ENCODE measurements at places on chromosomes 4 and X.

- DNase-seq, result no peak
These were observed 74.0 kb upstream of the BCOR start for GRCh38 chrX:40171513-40172400.

DNA sequence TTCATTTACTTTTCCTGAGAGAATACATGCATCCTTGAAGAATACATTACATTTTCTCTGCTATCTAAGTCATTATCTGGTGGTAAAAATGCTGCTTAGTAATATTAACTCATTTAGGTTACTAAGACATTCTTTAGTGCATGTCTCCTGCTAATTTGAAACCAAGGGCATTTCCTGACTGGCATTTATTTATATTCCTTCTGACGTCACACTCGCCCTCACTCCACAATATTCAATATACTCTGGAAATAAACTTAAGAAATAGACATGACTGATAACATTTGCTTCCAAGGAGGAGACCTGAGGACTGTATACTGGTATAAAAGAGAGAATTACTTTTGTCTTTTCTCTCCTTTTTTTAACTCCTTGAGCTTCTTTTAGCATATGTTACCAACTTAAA lies 619.5 kb upstream of the SMIM31 start:
- DNase-seq, result no peak

- no peak for DNase-seq
These were observed 76.9 kb downstream of the CLDN34 start for GRCh38 chrX:10044021-10044420.

DNA sequence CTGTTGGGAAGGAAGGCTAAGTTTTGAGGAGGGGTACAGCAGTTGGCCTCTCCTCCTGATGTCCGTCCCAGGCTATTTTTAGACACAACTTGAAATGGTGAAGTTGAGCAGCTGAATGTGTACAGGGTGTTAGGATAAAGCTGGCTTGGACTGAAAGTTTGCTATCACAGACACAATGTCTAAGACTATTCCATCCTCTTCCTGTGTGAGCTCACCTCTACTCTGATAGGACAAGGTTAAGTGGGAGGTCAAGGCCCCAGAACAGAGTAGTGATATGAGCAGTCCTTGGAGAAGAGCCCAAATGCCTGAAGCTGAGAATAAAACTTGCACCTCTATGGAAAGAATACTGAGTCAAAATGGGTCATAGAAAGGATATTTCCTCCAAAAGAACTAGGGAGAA lies 4.1 kb downstream of the ATP1B4 start:
- DNase-seq, result no peak

DNA sequence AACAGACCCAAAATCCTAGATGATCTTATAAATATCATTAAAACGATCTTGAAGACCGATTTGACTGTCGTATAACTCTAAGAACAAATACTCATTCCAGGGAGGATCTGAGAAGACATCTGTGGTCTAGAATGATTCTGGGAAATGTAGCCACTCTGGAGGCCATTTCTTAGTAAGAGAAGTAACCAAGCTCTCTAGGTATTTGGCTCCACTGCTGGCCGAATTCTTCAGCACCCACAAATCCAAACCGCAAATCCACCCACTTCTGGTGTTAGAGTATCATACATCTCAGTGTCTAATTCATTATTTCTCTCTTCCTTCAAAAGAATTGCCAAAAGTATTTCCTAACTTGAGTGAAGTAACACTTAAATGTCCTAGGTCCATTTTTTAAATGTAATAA lies 23.9 kb downstream of the KLHL5 start:
- DNase-seq, result no peak

- no peak for DNase-seq
These were observed 133.5 kb downstream of the FAM47B start for GRCh38 chrX:35076061-35076460.

DNA sequence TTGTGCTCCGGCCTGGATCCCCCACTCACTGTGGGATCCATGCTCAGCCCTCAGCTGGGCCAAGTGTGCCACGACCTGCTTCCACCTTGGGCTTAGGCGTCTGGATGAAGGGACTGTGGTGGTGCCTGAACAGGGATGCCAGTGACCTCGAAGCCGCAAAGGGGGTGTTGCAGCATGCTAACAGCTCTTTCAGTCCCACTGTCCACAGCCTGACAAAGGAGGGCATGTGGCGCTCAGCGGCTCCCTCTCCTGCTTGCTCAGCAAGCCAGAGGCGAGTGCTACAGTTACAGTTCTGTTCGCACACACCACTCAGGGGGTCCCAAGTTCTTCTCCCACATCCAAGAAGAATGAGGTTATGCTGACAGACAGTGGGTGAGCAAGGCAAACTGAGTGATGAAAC lies 5.2 kb upstream of the IGBP1 start:
- no peak for DNase-seq

DNA sequence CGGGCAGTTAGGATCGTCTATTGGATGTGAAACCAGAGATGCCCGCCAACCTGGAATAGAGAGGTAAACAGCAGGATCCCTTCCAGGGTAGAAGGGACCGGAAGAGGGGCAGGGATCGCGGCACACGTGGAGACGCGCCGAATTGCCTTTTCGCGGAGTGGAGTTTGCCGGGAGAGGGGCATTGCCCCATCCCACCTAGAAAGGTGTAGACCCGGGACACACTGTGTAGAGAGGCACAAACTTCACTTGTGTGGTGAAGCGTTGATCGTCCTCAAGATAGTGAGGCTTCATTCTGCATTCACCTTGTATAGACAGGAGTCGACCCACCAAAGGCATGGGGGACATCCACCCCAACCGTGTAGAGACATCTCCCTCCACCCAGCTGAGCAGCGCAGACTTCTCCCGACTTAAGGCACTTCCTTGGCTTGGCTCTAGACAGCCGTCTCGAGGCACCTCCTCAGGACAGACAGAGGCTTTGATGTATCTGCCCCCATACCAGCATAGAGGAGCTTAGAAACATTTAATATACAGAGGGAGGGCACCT lies 410 bp downstream of the GNL3L start:
- no peak for DNase-seq

DNA sequence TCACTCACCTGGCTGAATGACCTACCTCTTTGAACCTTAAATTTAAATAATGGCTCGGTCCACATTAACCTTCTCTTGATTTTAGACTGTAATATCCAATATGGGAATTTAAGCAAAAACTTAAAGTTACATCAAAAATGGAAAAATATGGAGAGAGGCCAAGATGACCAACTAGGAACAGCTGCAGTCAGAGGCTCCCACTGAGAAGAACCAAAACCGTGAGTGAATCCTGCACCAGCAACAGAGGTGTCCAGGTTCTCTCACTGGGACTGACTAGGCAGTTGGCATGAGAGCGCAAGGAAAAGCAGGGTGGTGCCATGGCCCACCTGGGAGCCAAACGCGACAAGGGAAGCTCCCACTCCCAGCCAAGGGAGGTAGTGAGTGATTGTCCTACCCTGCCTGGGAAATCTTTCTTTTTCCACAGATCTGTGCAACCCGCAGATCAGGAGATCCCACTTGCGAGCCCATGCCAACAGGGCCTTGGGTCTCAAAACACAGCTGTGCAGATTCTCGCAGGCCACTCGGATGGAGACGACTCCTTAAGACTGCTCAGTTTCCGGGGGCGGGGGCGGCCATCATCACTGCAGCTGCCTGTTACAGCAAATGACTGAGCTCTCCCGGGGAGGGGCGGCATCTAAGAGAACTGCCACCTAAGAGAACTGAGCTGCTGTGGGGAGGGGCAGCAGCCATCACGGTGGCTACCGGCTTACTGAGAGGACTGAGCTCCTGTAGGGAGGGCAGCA lies 343.4 kb downstream of the DMD start:
- no peak for DNase-seq

DNA sequence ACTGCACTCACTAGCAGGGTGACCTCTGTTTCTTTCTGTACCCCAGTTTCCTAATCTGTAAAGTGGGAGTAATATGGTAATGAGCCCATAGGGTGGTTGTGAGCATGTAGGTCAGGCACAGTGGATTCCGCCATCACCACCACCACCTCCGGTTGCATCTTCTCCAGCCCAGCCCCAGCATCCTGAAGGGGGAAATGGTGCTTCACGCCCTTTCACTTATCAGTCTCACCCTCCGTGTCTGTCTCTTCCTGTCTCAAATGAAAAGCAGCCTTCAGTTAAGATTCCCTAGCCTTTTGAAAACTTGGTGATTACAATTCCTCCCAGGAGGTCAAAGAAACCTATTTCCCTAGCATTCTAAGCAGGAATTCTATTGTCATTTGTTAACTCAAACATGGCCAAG lies 16.9 kb upstream of the XPNPEP2 start:
- DNase-seq, result no peak

- no peak for DNase-seq
These were observed 499.1 kb downstream of the FSTL5 start for GRCh38 chr4:161664740-161665139.

DNA sequence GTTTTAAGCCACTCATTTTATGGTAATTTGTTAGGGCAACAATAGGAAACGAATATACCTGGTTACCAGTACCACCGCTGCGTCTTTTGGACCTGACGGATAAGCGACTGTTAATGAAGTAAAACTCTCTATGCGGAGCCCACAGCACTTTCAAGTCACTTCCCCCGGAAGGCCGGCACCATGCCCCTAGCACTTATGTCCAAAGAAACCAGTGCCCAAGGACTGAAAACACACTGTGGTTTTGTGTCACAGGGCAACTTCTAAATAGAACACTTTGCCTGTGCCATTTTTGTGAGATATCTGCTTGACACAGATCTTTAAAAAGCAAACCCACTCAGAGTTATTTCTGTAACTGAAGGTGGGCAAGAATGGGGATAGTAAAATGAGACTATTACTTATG lies 22.7 kb downstream of the SH3KBP1 start:
- DNase-seq, result no peak

- DNase-seq, result no peak
These were observed 67.4 kb downstream of the VCX2 start for GRCh38 chrX:8103655-8104054.

- no peak for DNase-seq
These were observed 253.4 kb downstream of the EPHA5 start for GRCh38 chr4:65416891-65417290.

GRCh38 chr4:143420227-143420626 lies 83.6 kb downstream of the GAB1 start:
- no peak for DNase-seq

GRCh38 chr4:21046141-21046540 lies 345.9 kb downstream of the PACRGL start:
- no peak for DNase-seq

DNA sequence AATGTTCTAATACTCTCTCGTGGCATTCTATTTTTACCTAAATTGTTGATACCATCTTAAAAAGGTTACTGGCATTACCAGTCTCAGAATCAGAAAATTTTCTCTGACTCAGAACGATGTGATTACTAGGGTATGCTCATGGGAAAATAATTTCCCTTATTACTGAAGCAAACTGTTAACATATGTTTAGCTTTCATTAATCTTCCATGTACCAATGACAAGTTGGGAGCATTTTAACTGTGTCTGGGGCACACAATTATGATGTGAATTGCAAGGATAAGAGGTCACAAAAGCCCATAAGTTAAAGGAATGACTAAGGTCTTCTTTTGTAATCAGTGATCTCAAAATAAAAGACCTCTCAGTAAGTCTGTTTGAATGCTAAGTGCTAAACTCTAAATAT lies 1254.6 kb downstream of the PCDH18 start:
- DNase-seq, result no peak

- DNase-seq, result no peak
These were observed 7.8 kb downstream of the LARP1B start for GRCh38 chr4:128068918-128069317.

DNA sequence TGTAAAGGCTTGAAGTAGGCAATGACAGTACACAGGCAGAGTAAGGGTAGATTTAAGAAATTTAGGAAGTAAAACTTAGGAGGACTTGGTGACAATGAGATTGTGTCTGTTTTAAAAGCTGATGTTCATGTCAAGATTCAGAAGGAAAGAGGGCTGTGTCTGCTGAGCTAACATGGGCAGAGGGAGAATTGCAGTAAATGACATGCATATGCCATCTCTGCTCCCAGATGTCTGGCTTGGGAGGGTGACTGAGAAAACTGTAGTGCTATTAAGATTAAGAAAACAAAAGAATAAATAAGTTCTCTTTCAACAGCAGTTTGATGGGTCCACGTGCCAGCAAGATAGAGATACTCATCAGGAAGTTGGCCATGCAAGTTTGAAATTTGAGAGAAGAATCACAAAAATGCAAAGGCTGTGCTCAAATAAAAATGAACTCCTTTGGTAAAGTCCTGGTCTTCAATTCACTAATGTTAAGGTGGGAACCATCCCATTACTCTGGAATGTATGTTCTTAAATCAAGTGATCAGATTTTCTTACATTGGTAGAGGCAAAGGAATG lies 7.2 kb downstream of the NFXL1 start:
- no peak for DNase-seq

DNA sequence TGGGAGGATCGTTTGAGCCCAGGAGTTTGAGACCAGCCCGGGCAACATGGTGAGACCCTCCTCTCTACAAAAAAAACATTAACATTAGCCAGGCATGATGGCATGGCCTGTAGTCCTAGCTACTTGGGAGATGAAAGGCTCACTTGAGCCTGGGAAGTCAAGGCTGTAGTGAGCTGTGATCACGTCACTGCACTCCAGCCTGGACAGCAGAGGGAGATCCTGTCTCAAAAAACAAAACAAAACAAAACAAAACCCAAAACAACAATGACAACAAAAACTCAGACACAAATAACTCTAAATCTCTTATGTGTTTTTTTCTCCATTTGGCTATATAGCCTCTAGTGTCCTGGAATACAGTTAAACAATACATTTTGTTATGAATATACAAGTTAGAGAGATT lies 127.3 kb upstream of the STK26 start:
- DNase-seq, result no peak

DNA sequence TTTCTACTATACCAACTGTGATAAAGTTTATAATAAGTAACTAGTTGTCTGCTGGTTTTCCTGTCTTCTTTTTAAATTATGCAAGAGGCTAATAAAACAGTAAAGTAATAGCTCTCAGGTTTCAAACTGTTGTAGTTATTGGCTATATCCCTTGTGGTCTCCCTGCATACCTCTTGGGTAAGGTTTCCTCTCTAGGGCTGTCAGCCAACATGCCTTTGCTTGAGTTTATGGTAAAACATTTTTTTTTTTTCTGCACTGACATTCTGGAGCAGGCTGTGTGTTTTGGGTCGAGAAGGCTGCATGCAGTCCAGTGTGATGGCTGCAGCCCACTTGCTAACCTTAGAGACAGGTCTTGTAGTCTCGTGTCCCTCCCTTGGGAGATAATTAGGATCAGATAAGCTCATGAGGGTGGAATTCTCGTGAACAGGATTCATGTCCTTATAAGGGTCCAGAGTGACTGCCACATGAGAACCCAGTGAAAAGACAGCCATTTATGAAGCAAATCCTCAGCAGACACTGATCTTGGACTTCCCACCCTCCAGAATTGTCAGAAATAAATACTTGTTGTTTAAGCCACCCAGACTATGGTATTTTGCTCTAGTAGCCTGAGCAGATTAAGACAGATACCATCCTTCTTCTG lies 831.2 kb downstream of the CCSER1 start:
- DNase-seq, result no peak

- DNase-seq, result no peak
These were observed at the start of gene TMPRSS11F for GRCh38 chr4:68129793-68130192. TSS of gene TMPRSS11F (minus strand) at chr4:68129869. CDS start at chr4:68129820, 49 bp downstream.

GRCh38 chr4:32172761-32173160 lies 1452.6 kb downstream of the PCDH7 start:
- DNase-seq, result no peak

Measured in foreskin melanocyte (primary cell).